Hindlimb muscle (tissue), 1 donor: ENCODE measurements at places on chromosomes 11 and 22. TPM values are rescaled to one million over a fixed set of nuclear protein-coding genes. Genes with fewer than 3 reads are reported as not detected.

DNA sequence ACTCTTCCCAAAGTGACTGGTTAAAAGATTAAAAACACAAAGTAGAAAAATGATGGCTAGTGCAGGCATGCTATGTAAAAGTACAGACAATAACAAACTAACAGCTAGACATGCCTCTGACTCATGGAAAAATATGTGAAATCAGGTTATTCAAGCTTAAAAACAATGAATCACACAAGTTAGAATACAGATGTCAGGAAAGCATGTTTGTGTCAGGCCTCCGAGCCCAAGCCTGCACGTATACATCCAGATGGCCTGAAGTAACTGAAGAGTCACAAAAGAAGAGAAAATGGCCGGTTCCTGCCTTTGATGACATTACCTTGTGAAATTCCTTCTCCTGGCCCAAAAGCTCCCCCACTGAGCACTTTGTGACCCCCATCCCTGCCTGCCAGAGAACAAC lies 110.1 kb downstream of the NOX4 start:
- DNase-seq, result peak; percentile 42

The UBXN1 gene
- 143 TPM for polyA plus RNA-seq

DNA sequence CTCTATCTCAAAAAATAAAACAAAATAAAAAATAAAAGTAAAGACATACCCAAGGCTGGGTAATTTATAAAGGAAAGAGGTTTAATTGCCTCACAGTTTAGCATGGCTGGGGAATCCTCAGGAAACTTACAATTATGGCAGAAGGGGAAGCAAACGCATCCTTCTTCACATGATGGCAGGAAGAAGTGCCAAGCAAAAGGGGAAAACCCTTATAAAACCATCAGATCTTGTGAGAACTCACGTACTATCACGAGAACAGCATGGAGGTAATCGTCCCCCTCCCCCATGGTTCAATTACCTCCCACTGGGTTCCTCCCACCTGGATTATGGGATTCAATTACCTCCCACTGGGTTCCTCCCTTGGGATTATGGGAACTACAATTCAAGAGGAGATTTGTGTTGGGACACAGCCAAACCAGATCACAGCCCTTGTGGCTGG lies 8.3 kb upstream of the SSTR3 start:
- DNase-seq, result no peak

The SHANK2 gene
- 2.9 TPM for polyA plus RNA-seq

GRCh38 chr11:135027461-135027860 lies 615.4 kb upstream of the B3GAT1 start:
- peak; percentile 56 for DNase-seq

DNA sequence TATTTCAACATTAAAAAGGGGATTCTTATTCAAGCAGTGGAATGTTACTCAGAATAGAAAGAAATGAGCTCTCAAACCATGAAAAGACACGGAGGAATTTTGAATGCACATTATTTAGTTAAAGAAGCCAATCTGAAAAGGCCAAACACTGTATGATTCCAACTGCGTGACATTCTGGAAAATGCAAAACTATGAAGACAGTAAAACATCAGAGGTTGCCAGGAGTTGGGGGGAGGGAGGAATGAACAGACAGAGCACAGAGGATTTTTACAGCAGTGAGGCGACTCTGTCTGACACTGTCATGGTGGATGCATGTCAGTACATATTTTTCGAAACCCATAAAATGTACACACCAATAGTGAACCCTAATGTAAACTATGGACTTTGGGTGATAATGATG lies 22.9 kb upstream of the THY1 start:
- peak; percentile 90 for DNase-seq

- DNase-seq, result no peak
These were observed 9.2 kb downstream of the LIN7C start for GRCh38 chr11:27497284-27497866.

DNA sequence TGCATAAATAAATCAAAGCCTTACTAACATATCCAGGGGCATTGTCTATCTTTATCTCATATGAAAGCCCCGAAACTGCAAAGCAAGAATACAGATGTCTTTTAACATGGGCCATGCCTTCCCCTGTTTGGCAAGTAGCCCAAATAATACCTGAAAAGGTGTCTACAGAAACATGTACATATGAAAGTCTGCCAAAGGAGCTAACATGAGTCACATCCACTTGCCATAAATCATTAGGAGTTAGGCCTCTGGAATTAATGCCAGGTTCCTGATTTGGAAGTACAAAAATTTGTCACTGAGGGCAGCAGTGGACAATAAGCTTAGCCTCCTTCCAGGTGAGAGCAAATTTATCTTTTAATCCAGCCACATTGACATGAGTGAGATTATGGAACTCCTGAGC lies 85.5 kb upstream of the PGR start:
- DNase-seq, result no peak

- DNase-seq, result no peak
These were observed 28.0 kb upstream of the IL17RA start for GRCh38 chr22:17056807-17057206.

DNA sequence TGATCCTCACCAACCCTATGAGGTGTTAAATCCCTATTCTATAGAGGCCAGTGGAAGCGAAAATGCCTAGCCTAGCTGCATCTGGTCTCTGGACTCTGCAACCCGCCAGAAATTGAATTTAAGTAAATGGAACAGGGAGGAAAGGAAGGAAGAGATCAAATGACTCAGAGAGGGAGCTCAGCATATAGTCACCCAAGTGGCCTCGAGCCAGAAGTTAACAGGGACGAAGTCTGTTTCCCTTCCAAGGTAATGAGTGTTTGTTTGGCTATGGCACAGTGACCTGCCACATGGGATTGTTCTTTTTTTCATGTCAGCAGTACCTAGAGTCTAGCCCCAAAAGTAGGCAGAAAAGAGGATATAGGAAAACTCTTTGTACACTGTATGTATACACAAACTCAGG lies 66.3 kb downstream of the PAK1 start:
- peak; percentile 44 for DNase-seq

GRCh38 chr11:130533113-130533798 lies 84.8 kb downstream of the ADAMTS15 start:
- DNase-seq, result no peak

DNA sequence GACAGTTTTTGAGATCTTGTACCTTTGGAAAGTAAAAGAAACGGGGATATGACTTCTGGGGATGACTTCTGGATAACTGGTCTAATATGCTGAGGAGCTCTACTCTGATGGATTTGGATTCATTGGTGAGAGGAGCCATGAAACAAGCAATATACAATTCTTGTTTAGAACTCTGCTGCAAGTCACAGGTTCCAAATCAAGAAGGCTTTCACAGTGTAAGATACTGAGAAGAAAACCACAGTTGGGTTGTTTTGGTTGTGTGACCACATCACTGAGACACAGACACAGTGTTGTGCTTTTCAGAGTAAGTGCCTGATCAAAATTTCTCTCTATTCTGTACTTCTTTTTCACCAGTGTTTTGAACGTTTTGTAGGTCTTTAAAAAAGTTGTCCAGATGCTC lies 13.1 kb upstream of the UCP2 start:
- DNase-seq, result no peak

- no peak for DNase-seq
These were observed 27.4 kb upstream of the PANX2 start for GRCh38 chr22:50143096-50143495.

The SREBF2 gene
- 83.4 TPM for polyA plus RNA-seq

- DNase-seq, result no peak
These were observed 72.9 kb downstream of the CTTN start for GRCh38 chr11:70471254-70471653.

The LINC01488 gene
- 0.06 TPM for polyA plus RNA-seq

The NRGN gene
- 5.3 TPM for polyA plus RNA-seq

DNA sequence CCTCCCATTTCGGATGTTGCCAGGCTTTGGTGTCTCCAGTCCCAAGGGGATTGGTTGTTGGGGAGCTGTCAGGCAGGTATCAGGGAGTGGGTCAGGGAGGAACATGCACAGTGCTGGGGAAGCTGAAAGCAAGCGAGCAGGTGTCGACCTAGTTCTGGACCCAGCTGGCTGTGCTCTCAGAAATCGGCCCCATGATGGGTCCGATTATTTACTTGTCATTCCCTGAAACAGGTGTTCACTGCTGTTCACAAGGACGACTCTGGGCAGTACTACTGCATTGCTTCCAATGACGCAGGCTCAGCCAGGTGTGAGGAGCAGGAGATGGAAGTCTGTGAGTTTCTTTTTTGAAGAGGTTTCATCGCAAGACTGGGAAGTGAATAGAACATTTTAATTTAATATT lies 76.8 kb downstream of the JAM3 start:
- no peak for DNase-seq

GRCh38 chr11:26742966-26743365 lies 21.1 kb upstream of the SLC5A12 start:
- no peak for DNase-seq

- peak; percentile 6 for DNase-seq
These were observed at the start of gene MMP26 for GRCh38 chr11:4704054-4704789. TSS of gene MMP26 (plus strand) at chr11:4704784.

The TUBA8 gene
- polyA plus RNA-seq, result 21.0 TPM

DNA sequence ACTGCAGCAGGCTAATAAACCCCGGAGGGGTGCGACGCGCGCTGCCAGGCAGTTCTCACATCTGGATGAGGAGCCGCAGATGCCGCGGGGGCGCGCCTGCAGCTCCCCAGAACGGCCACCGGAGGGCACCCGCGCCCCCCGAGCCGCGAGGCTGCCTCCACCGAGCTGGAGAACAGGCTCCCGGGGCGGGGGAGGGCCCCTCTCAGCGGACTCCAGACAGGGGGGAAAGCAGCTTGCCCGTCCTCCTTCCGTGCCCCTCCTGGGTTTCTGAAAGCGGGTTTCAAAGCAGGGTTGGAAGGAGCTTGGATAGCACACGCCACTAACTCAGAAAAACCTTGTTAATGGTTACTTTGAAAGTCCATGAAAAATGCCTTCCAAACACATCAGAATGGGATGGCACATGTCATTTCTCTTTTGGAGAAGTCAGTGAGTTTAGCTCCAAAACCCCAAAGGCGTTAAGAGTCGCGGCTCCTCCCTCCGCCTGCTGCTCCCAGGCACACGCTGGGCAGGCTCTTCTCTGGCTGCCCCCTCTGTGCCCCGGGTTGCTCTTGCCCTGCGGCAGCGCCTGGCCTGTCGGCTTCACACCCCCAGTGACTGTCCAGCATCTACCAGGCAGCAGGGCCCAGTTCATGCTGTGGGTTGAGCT lies 317.8 kb downstream of the NTM start:
- DNase-seq, result peak; percentile 49

GRCh38 chr22:27312966-27313855 lies 488.3 kb downstream of the MN1 start:
- no peak for DNase-seq

DNA sequence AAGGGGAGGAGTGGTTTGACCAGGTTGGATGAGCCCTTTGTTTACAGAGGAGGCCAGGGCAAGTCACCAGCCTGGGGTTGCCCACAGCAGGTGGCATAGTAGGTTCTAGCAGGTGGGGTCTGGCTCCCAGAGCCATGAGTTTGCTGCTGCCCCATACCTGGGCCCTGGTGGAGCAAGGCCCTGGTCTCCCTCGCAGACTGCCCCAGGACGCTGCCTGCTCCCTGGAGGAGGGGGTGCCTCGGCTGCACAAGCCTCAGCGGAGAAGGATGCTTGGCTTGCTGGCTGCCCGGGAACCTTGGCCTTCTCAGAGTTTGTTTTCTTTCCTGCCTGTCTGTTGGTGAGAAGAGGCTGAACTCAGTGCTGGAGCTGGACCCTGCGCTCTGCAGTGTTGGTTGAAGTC lies 54.9 kb downstream of the LRP5 start:
- no peak for DNase-seq

DNA sequence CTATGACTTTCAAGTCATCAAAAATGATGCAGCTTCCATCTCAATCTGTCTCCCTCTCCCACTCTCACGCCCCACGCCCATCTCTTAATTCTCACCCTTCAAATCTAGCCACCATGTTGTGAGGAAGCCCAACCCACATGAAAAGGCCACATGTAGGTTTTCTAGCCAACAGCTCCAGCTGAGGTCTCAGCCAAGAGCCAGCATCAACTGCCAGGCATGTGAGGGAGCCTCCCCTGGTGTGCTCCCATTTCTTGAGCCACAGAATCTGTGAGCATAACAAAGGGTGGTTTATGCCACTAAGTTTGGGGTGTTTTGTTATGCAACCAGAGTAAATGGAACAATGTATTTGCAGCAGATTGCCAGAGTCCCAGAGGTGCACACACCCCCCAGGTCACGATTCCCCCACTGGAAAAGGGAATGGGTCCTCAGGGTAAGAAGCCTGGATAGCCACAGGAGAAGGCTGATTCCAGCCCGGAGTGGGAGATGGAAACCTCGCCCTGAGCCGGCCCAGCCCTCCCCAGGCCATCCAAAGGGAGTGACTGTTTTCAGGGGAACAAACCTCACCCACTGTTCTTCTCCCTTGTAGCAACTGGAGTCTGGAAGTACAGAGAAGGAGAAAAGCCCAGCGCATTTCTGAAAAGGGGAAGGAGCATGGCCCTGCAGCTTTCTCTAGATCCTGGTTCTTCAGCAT lies 20.0 kb upstream of the LINC01488 start:
- DNase-seq, result no peak

The SERPIND1 gene
- polyA plus RNA-seq, result 0.08 TPM

The PRSS23 gene
- 21.4 TPM for polyA plus RNA-seq

The OR8D1 gene
- polyA plus RNA-seq, result not detected

- DNase-seq, result no peak
These were observed 13.5 kb upstream of the CYB5R2 start for GRCh38 chr11:7686761-7687160.

GRCh38 chr11:2944530-2944929 lies 15.3 kb upstream of the PHLDA2 start:
- DNase-seq, result no peak

DNA sequence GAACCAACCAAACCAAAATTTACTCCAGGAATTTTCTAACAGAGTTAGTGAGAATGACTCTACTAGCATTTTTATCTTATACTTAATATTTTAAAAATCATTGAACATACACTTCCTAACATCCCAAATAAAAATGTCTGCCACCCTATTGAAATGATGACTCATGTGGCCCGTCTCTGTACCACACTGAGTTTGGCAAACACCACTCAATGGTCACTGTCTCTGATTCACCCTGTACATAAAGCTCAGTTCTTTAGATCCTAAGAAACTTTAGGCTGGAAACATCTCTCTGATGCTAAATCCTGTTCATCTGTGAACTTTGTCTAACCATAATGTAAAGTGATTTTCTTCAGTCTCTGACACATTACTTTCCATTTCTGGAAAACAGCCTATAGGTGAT lies 182.0 kb downstream of the CWF19L2 start:
- no peak for DNase-seq

The H19 gene
- 14,324 TPM for polyA plus RNA-seq

- DNase-seq, result no peak
These were observed 81.0 kb downstream of the MYEOV start for GRCh38 chr11:69374946-69375310.
